NCI-H345 (cell line): ENCODE measurements at places on chromosomes 5 and 9.

DNA sequence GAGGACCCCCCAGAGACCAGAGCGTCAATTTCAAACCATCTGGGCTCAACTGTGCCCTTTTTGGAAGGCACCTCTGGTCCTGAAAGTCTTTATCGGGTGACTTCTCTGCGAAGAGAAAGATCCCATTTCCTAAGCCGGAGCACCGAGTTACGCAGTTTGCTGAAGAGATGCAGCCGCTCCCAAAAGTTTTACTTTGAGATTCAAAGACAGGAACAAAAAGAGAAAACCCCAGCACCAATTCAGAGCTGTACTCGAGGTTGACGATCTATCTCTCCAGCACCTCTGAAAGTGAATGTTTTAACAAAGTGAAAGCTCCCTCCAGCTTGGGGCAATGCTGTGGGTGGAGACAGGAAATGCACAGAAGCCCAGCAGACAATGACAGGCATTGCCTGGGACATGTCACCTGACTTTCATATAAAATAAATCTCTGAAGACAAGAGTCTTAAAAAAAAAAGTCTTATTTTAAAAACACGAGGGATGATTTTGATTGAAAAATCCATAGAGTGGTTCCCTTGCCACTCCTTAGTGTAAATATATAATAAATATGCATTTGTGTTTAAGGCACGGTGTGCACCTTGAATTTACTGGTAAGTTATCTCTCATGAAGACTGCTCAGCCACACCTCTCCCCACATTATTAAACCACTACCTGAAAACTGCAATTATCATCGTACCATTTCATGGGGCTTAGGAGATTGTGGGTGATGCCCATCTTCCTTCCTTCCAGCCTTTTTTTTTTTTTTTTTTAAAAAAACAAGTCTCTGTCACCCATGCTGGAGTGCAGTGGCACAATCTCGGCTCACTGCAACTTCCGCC lies 79.9 kb downstream of the FNBP1 start:
- no peak for DNase-seq

DNA sequence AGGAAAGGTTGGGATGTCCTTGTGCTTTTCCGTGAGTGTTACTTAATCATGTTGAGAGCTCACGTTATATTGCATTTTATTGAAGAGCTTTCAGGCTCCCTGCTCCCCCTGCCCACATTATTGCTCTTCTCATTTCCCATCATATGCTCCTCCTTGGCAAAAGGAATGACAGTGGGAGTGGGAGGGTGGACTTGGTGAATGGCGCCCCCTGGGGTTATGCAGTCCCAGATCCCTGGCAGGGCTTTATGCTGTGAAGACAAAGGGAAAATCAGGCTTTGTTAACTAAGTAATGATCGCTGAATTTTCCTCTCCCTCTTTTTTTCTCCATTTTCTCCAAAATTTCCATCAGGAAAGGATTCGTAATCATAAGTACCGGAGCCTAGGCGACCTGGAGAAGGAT lies 166.6 kb downstream of the SMARCA2 start:
- no peak for DNase-seq

DNA sequence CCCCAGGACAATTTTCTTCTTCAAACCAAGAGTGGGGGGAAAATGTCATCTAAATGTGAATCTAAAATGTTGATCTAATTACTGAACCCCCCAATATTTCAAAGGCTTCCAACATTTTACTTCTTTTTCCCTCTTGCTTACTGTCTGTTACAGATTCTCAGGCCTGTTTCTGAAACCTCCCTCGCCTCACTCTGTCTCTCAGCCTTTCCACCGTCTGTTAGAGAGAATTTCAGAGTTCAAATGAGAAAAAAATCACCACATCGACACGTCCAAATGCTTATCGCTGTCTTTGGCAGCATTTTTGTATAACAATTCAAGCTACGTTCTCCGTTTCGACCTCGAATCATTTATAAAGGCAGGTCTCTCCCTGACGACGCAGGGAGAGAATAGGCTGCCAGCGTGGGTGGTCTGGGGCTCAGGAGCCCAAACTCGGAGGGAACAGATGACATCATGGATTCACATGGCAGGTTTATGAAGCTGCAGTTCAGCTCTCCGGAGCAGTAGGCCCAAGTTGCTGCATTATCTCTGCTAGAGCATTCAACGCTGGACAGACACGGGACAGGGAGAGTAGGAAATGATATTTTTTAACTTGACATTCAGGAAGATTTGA lies 139.8 kb downstream of the GAS1 start:
- no peak for DNase-seq

DNA sequence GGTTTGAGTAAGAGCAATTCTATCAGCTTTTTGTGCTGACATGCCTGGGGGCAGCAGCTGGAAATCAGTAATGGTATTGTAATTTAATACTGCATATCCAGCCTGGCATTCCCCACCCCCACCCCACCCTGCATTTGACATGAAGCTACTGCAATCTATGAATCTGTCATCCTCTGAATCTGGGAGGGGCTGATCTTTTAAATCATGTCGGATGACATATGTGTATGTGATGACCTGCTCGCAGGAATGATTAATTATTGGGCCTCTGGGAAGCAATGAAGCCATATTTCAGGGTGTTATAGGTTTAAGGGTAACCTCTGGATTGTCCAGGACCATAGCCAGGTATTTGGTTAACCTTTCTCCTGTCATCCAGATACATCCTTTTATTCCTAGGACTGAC lies 64.6 kb upstream of the RASGRF2 start:
- DNase-seq: no peak

DNA sequence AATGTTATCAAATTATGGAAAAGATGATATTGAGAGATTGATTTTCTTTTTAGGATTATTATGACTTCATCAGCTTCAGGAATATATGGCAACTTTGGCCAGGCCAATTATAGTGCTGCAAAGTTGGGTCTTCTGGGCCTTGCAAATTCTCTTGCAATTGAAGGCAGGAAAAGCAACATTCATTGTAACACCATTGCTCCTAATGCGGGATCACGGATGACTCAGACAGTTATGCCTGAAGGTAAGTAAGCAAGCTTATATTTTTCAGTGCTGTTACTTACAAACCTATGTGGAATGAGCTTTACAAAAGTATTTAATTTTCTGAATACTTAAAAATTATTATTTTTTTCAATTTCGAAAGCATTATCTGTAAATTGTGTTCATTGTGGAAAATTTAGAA lies 26.5 kb downstream of the HSD17B4 start:
- no peak for DNase-seq

GRCh38 chr9:78031444-78031892 lies at the start of gene GNAQ:
TSS of gene GNAQ (minus strand) at chr9:78031811. CDS start at chr9:78031235, 576 bp downstream.
- DNase-seq: peak; percentile 56

DNA sequence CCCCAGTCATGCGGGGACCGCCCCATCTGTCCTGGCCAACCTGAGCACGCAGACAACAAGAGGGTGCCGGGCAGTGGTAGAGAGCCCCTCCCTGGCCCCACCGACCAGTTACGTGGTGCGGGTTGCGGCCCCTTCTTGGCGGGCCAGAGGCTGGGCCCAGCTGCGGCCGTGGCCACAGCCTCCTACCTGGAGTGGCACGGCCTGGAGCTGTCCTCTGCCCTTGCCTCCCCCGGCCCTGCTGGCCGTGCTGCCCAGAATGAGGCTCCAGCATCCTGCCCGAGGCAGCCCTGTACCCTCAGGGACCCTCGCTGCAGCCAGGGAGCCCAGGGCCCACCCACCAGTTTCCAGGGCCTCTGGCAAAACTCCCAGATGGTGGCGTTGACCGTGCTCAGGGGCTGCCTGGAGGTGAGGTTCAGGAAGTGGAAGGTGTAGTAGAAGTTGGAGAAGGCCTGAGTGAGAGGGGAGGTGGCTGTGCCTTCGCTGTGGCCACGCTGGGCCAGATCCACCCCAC lies 5.7 kb downstream of the ENTPD8 start:
- no peak for DNase-seq

- no peak for DNase-seq
Measured at GRCh38 chr9:119852390-119852789, 483.2 kb upstream of the BRINP1 start.

DNA sequence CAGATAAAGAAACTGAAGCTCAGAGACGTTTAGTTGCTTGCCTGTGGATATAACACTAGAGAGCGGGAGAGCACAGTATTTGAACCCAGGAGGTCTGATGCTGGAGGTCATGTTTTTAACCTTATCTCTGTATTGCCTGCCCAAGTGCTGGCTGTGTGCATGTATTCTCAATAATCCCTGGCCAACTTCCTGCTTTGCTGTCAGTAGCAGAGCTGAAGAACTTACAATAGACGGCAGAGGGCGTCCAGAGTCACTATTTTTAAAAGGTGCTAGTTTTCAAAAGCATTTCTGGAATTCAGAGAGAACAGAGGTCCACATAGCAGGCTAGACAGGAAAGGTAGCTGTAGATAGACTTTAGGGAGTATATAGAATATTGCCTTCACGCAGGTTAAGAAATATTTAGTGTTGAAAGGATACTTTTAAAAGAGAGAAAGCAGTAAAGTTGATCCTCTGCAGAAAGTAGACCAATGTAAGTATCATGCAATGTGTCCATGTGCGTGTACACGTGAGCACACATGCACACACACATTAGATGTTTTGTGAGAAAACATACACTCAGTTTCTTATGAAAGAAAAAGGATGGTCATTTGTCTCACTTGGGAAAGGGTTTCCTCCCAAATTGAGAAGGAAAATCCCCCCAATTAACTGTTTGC lies 46.3 kb downstream of the PTCD2 start:
- DNase-seq: peak; percentile 12

GRCh38 chr5:139470821-139471300 lies at the start of gene SMIM33:
TSS of gene SMIM33 (plus strand) at chr5:139471004. CDS start at chr5:139471122, 118 bp downstream.
- no peak for DNase-seq

- DNase-seq: no peak
Measured at GRCh38 chr9:114154600-114155102, 686 bp upstream of the COL27A1 start.

GRCh38 chr9:93159601-93160471 lies 24.1 kb upstream of the WNK2 start:
- peak; percentile 66 for DNase-seq

GRCh38 chr9:98856982-98857381 lies 49.5 kb downstream of the GALNT12 start:
- no peak for DNase-seq

DNA sequence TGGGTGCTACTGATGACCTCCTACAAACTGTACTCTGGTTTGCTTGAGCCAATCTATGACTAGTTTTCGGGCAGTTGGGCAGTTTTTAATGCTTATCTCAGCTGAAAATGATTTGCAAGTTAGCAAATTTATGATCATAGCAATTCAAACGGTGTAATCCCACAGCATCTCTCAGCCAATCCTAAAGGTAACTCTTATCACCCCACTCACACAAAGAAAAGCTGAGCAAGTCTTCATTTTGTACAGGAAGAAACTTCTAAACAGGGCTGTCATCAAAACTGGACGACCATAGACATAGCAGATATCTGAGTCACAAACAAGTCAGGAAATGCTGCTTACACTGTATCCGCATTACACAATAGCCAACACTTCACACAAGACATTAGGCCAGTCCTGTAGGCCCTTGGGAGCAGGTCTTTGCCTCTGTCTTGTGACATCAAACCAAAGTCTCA lies 2.6 kb upstream of the ENC1 start:
- no peak for DNase-seq

- no peak for DNase-seq
Measured at GRCh38 chr5:116771466-116772151, 197.0 kb upstream of the SEMA6A start.
